Activated B cell treated with CpG ODN at 0.5 μM for 24 hours (primary cell): ENCODE measurements at places on chromosomes 7 and 10. TPM values are rescaled to one million over a fixed set of nuclear protein-coding genes. Genes with fewer than 3 reads are reported as not detected.

GRCh38 chr7:52017802-52018679 lies 701.4 kb upstream of the COBL start:
- no peak for DNase-seq

The LIPF gene
- total RNA-seq, result not detected in 2 replicates

The ANKRD30A gene
- total RNA-seq, result not detected in 2 replicates

DNA sequence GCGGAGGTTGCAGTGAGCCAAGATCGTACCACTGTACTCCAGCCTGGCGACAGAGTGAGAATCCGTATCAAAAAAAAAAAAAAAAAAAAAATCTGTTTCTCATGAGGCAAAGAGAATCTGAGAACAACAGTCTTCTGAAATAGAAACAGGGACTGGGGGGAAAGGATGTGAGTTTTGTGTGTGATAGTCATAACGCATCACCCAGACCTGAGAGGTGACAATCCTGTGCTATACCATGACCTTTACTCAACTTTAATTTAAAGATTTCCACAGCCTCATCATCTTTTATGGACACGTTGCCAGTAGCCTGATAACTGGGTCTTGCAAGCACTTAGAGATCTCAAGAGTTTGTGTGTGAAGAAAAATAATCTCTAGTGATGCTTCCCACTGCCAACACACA lies 2.3 kb downstream of the ATXN7L1 start:
- DNase-seq, result no peak

- no peak for DNase-seq
Observed at GRCh38 chr7:28280516-28280915, 99.9 kb upstream of the JAZF1 start.

- no peak for DNase-seq
Observed at GRCh38 chr7:66758950-66759628, 18.6 kb downstream of the RABGEF1 start.

The WASHC2C gene
- 67.0 and 74.1 TPM in 2 replicates for total RNA-seq

The CALN1 gene
- total RNA-seq, result not detected in 2 replicates

- no peak for DNase-seq
Observed at GRCh38 chr10:132994185-132994796, 51.9 kb upstream of the CFAP46 start.

The FAM25A gene
- not detected in 2 replicates for total RNA-seq

DNA sequence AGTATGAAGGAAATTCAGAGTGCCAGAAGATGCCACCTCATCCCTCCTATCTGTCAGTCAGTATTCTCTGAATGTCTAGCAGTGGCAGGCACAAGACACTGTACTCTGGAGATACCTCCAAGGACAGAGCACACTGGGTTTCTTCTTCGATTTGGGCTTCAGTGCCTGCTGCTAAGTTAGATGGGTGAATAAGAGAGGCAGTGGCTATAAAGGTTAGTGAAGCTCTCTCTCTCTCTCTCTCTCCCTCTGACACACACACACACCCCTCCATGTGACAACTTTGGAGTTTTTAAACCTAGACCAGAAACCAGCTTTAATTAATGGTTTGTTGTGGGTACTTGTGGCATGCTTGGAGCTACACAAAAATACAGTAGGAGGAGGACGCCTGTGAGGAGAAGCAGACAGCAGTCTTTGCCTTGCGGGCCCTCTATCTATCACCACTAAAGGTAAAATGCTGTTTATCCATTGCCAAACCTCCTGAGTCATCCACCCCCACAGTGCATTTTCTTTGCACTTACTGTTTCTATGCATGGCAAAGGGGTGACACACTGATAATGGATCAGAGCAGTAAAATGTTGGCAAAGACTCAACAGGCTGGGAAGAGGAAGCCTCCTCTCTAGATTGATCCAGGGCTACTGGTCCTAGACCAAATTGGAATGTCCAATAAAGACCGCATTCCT lies 102.5 kb downstream of the TRIL start:
- no peak for DNase-seq

The TRIM50 gene
- not detected in 2 replicates for total RNA-seq

GRCh38 chr7:41679566-41679965 lies 23.3 kb downstream of the INHBA start:
- no peak for DNase-seq

DNA sequence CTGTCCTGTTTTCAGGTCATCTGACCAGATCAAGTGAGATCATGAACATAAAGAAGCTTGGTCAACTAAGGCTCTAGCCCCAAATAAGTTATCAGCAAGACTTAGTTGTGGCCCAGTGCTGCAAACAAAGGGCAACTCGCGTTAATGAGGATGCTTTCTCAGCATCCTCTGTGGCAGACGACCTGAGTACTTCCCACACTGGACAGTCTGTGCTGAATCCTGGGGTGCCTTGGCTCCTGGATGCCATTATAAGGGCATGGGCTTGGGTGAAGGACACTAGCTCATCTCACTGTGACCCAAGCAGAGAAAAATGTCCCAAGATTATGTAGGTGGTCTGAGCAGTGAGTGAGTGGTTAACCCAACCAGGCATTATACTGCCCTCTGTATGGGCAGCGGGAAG lies 13.9 kb downstream of the CPA5 start:
- DNase-seq, result no peak

The TMEM229A gene
- not detected in 2 replicates for total RNA-seq

- DNase-seq, result no peak
Observed at GRCh38 chr10:71829171-71829570, 21.9 kb downstream of the PSAP start.

The PNLIPRP2 gene
- not detected in 2 replicates for total RNA-seq

- no peak for DNase-seq
Observed at GRCh38 chr10:59107147-59107546, 69.3 kb upstream of the PHYHIPL start.
